ENCODE measurements at places on chromosomes 13 and 19. TPM values are rescaled to one million over a fixed set of nuclear protein-coding genes. Genes with fewer than 3 reads are reported as not detected.

DNA sequence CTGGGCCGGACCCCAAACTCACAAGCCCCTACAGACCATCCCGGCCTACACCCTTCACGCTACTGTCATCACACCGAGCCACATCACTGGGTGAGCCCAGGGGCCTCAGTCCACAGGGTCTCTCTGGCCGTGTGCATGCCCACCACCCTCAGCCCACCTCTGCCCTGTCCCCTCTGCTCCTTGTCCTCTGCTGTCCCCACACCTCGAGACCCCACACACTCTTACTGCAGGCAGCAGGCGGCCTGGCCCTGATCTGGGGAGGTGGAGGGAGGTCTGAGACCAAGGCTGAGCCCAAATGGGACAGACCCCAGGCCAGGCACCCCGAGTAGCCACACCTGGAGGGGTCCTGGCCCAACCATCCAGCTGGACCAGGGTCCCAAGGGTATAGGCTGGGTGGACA lies 35.2 kb downstream of the PEPD start:
- no peak for DNase-seq

GRCh38 chr19:13619203-13619632 lies 112.9 kb upstream of the CACNA1A start:
- no peak for DNase-seq

- no peak for DNase-seq
These were observed 65.6 kb downstream of the DHRS12 start for GRCh38 chr13:51738226-51738905.

Gene ZNF98
- not detected for polyA plus RNA-seq

Gene KLC3
- not detected for polyA plus RNA-seq

Gene NTF4
- not detected for polyA plus RNA-seq

- no peak for DNase-seq
These were observed 109.8 kb downstream of the CACNA1A start for GRCh38 chr19:13396250-13397080.

- no peak for DNase-seq
These were observed 108.7 kb upstream of the VSTM2B start for GRCh38 chr19:29417048-29417447.

Gene TRAPPC2B
- polyA plus RNA-seq: 18.9 TPM

Gene CGB7
- polyA plus RNA-seq: not detected

- DNase-seq: no peak
These were observed 58.8 kb upstream of the ZNF681 start for GRCh38 chr19:23817519-23817918.

Gene ADGRE1
- polyA plus RNA-seq: 4.2 TPM

DNA sequence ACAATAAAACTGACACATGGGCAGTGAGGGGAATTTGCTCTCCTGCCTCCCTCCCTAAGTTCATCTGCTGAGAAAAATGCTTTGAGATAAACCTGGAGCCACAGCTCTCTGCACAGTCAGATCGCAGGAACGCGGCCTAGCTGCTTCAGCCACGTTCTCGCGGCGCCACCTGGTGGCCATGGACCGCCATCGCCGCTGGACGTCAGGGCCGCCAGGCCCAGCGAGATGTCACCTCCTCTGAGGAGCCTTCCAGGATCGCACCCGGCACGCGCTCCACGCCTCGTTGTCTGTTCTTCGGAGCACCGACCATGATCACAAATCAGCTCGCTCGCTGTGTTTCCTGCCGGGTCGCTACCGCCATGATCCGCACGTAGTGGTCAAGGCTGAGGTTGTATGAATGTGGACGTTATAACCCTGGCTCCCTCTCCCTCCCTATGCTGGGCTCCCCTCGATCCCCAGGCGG lies 20.6 kb upstream of the USP29 start:
- peak; percentile 8 for DNase-seq

GRCh38 chr19:40365010-40365409 lies 16.5 kb downstream of the PLD3 start:
- DNase-seq: no peak

DNA sequence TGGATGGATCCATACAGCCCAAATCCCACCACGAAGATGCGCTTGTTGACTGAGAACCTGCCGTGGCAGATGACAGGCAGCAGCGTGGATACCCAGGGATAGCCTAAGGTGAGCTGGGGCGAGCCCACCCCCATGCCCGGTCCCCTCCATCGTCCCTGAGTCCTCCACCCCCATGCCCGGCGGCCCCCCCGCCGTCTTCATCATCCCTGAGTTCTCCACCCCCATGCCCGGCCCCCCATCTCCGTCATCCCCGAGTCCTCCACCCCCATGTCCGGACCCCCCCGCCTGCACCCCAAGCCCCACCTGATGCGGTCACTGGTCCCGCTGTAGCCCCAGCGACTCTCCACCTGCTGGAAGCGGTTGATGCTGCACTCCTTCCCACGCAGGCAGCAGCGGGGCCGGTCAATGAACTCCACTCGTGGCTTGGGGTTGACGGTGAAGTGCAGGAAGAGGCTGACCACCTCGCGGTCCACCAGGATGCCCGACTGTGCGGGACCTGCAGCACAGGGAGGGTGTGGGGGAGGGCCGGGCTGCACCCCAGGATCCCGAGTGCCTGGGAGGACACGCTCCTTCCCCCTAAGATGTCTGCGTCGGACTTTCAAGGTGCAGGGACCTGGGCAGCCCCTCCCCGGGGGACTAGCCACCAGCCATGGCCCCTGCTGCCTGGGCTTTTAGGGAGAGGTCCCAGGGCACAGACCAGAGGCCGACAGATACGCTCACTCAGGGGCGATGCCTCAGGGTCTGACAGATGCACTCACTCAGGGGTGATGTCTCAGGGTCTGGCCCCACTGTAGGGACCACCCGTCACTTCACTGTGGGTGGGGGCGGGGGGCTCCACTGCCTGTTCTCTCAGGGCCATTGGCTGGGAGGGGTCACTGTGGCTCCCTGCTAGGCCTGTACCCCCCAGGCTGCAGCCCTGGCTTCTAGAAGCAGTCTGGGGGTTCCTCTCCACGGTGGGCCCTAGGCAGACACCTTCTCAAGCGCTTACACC lies 28.0 kb downstream of the BTBD2 start:
- DNase-seq: no peak

DNA sequence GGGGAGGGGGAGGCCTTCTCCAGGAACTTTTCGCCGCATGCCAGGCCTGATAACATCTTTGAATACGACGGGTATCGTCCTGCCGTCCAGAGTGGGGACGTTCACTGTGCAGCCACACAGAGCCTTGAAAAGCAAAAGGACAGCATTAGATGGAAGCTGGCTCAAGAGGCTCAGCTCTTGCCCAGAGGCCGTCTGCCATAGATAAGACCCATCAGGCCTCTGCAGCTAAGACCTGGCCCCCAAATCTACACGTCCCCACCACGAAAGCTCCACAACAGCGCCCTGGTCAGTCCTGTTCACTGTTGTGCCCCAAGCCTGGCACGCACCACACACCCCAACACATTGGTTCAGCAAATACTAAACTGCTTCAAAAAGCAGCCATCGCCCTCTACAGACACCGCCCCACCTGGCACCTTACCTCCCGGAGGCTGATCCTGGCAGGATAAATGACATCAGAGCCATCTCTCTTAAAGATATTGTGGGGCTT lies 2.1 kb downstream of the DNAJB1 start:
- no peak for DNase-seq

Gene ERFL
- not detected for polyA plus RNA-seq

DNA sequence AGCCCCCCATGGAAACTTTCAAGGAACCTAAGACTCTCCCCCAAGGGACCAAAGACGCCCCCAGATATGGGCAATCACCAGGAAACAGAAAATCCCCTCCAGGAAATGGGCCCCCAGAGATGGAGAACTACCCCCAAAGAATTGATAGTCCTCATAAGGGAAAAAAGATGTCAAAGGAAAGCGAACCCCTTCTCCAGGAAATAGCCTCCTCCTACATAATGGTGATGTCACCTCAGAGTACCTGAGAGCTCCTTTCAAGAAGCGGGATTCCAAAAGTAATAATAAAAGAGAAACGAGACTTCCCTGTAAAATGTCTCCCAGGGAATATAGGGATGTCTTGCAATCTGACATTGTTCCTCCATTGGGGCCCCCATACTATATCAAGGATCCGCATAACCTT lies 1.1 kb downstream of the CDKN2D start:
- no peak for DNase-seq

DNA sequence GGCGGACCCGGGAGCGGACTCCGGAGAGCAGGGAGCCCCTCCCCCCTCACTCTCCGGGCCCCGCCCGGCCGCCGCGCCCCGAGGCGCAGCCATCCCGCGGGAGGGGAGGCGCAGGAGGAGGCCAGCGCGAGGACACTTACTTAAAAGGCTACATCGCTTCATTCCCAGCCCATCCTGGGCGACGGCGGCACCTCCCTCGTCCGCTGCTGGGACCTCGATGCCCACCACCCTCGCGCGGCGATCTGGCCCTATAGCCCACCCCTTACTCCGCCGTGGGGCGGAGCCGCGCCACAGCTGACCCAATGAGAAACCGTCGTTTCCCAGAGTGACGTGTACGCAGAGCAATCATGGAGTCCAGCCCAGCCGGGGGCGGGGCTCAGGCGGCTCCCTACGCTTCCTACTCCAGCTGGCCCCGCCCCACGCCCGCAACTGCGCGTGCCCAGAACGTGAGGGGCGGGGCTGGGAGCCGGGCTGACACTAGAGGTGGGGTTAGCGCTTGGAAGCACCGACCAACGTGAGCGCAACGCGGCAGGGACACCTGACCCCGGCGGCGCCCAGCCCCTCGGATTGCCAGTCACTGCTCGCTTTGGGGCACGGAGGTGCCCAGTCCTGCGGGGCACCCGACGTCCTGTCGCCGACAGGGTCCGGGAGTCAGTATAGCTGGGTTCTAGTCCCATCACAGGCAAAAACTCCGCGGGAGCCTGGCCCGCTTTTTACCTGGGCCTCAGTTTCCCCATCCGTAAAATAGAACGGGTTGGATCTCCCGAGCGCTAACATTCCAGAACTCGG lies at the start of gene ANKRD27:
TSS of gene ANKRD27 (minus strand) at position 250 of the 789 bp plus-strand sequence. CDS start 16,165 bp downstream, outside the sequence.
- peak; percentile 98 for DNase-seq

DNA sequence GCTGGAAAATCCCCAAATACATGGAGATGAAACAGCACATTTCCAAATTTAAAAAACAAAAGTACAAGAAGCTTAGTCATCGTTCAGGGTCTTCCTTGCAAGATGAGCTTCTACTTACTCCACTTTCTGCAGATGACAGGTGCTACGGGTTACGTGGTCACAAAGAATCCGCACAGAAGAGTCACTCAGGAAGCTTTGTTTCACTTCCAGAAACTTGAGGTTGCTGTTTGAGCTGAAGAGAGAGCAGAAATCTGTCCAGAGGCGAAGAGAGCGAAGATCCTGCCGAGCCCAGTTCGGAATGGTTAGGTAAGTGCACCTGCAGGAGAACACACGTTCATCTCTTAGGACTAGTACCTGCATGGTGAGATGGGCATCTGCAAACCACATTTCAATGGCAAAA lies 9.4 kb downstream of the NLRP7 start:
- DNase-seq: no peak

GRCh38 chr13:91053318-91054065 lies 294.0 kb upstream of the MIR17HG start:
- DNase-seq: no peak

DNA sequence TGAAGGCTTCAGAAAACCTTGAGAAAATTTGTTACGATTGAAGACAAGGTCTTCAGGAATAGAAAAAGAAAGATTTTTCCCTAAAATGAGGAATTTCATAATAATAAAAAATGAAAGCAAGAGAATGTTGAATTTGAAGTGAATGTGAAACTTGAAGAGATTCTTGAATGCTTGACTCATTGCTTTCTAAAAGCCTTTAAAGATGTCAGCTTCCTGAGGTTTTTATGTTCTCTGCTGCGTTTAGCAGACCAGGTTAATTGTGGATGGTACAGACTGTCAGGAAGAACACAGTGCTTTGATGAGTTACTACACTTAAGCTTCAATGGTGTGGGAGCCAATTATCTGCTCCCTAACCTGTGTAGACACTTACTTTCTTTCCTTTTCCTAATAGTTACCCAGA lies 96.3 kb upstream of the FNDC3A start:
- DNase-seq: no peak

DNA sequence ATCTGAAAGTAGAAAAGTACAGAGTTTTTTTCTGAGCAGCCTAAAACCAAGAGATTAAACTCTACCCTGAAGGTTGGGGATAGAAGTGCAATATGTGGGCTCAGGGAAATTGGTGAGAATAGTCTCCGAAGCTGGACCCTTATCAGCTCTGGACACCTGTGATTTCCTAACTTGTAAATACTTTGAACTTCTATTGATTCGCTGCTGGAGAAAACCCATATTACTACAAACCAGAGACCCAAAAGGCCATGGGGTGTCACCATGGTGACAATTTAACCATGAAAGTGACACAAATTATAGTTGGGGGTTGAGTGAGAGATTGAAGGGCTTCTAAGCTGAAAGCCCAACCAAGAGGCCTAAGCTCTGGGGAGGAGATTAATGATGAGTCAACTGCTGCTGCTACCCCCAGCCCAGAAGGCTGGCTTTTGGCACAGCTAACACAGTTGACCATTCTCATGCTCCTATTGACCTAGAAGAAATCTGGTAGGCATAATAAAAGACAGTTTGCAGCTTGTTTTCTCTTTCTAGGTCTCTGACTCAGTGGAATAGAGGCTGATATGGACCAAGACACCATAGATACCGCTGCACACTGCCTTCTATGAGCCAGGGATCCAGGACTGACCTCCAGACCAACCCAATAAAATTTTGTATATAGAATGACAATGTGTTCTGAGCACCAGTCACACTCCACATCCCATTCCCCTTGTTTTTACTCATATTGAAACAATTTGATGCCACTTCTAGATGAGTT lies 131.9 kb upstream of the FNDC3A start:
- no peak for DNase-seq

- peak; percentile 81 for DNase-seq
These were observed at the start of gene ZNF581 for GRCh38 chr19:55643003-55643886. Gene ZNF581 (plus strand): TSS chr19:55643649. CDS start chr19:55644572, 923 bp downstream.

DNA sequence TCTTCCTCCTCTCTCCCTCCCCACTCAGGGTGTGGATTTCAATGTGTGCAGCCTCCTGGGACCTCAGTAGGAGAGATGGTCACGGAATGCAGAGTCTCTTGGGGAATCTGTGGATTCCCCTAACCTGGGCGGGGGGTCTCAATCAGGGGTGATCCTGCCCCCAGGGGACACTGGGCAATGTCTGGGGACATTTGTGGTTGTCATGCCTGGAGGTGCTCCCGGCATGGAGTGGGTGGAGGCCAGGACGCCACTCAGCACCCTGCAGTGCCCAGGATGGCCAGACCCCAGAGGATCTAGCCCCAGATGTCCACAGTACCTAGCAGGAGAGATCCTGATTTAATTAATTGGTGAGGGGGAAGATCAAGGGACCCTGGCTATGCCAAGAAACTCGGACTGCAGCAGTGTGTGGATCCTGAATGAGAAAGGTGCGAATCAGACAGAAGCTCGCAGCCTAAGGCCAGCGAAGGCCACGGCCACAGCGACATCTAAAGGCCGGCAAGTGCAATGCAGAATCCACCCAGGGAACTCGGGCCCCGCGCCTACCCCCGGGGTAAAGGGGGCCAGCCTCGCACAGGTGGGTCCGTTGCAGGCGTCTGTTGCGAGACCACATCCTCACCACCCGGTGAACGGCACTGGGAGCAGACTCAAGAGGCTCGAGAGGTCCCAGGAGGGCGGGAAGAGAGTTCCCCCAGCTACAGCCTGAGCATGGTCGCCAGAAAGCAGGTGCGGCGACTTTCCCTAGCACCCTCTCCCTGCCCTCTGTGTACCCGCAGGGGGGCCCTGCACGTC lies 88.8 kb downstream of the GNG7 start:
- DNase-seq: peak; percentile 41
